ENCODE measurements at places on chromosomes 7 and 10.

DNA sequence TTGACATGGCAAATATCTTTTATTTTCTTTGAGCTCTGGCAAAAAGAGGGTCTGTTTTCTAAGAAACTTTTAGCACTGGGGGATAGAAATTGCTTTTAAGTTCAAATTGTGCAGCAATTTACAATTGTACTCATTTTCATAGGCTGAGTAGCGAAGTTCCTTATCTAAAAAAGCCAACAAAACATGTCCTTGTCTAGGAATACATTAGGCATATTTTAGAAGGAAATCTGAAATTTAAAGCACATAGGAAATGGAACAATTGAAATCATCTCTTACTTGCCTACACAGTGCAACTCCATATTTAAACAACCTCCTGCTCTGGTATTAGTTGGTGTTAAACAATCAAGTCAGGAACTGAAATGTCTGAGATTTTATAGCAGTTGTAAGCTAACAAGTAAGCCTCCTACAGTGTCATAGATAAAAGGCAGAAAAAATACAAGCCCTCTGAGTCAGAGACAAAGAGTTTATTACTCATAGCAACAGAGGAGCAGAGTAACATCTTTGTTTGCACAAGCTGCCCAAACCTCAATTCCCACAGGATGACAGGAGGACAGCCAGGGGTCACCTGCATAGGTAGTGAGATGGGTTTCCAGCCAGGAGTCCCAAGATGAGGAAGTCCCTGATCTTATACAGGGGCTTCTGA lies 280.2 kb upstream of the HGF start:
- no peak for DNase-seq

DNA sequence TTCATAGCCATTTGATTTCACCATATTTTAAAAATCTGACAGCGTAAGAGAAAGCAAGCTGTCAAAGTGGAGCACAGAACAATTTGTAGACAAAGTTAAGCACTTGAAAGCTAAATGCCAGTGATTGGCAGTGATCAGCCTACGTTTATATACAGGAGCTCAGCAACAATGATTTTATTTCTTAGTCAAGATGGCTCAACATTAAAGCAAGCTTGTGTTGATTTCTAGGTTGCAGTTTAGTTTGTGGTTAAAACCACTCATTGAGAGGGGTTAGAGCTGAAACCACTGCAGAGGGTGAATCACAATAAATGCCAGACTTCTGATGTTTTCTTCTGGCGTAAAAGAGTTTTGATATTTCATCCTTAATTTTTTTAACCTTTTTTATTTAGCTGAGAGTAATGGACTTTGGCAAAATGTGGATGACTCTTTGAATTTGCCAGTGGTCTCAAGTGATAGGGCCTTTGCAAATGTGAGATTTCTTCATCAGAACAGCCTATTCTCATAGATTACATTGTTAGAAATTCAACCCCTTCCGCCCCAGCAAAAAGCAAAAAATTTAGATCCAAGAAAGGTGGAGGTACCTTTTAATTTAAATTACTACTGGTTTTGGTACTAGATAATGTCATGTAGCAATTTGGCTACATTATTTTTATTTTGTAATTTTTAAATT lies 73.8 kb downstream of the SHOC2 start:
- no peak for DNase-seq

DNA sequence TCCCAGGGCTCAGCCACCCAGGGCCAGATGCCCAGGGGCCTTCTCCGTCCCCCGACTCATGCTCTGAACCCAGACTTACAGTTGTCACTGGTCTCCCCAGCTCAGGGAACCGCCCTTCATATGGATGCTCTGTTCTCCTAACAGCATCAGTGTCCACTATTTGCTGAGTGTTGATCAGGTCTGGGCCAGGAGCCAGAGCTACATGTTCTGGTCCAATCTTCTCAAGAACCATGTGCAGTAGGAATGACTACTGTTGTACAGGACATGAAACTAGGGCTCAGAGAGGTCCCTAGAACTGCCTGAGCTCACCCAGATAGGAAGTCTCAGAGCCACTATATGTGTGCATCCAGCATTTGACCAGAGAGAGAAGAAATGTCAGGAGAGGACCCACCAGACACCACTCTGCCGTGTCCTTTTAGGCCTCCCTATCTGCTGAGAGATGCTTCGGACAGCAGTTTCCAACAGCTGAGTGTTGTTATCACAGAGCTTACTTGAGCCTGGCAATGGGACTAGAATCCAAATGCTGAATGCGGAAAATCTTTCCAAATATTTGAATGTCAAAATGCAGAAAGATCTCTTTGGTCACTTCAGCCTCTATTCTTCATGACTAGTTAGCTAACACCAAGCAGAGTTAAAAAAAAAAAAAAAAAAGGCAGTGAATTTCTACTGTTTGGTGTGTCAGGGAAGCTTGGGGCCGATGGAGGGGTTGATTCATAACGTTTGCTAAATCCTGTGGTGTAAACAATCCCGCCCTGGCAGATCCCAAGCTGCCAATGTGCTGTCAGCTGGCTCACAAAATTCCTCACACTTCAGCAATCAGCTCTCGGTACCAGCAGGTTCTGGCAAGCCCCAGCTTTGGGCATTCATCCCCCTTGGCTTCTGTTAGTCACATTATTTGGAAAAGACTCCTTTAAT lies 246.1 kb downstream of the TNS3 start:
- DNase-seq = no peak

GRCh38 chr7:133183042-133183794 lies 69.7 kb upstream of the EXOC4 start:
- DNase-seq = no peak

GRCh38 chr10:116720241-116720643 lies 22.1 kb downstream of the HSPA12A start:
- no peak for DNase-seq

- DNase-seq = no peak
Measured at GRCh38 chr7:12945901-12946300, 258.5 kb downstream of the ARL4A start.

- no peak for DNase-seq
Measured at GRCh38 chr7:67878808-67879207, 882.2 kb downstream of the TYW1 start.

DNA sequence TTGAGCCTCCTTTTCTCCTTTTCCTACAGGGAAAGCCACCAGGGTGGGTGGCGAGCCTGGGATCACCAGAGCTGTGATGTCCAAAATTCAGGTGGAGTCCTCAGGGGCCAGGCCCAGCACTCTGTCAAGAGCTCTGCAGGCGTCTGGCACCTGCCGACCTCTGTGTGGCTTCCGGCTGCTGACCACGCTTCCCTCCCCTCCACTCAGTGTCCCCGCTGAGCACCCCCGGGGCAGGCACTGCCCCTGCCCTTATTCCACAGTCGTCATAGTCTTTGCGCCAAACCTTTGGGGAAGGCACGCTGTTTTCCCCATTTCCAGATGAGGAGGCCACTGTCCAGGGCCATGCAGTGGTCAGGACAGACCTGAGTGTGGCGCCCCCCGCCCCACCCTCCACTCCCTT lies 7.5 kb downstream of the MTG1 start:
- DNase-seq = no peak

DNA sequence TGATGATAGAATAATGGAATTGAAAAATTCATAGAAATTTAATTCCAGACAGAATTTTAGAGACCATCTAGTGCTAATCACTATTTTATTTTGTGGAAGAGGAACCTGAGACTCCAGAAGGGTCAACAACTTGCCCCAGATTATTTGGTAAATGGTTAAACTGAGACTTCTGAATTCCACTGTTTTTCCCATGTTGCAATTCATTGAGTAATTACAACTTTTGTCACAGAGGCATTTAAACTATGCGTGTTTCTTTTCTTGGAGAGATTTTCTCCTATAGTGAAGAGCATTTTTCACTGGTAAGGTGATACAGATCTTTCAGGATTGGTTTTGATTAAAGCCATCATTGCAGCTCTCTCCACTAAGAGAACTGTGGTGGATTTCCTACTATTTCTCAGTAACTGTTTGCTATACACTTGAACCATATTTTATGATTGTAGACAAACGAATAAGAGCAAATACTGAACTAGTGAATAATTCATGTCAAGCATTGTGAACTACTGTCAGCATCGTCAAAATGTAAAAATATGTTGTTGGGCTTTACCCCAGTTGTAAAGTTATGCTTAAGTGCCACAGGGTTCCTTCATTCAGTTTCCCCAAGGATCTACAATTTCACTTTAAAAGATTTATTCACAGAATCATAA lies 26.5 kb downstream of the LRGUK start:
- no peak for DNase-seq

DNA sequence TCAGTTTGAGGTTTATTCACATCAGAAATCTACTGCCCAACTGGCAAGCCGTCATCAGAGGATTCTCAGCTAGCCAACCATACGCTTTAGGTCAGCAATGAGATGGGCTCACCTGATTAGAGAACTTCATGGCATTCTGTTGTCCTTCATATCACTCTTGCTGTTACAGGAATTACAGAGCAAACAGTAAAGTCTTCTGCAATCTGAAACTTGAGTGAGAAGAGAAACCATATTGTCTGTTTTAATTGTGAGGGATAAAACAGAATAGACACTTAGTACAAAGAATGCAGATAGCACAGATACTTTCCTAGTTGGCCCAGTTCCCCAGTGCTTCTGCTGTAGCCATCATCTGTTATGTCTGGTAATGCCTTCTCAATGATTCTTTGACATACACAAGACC lies 366.6 kb downstream of the EXOC4 start:
- no peak for DNase-seq

- DNase-seq = no peak
Measured at GRCh38 chr10:2548071-2548470, 519.3 kb upstream of the PFKP start.

DNA sequence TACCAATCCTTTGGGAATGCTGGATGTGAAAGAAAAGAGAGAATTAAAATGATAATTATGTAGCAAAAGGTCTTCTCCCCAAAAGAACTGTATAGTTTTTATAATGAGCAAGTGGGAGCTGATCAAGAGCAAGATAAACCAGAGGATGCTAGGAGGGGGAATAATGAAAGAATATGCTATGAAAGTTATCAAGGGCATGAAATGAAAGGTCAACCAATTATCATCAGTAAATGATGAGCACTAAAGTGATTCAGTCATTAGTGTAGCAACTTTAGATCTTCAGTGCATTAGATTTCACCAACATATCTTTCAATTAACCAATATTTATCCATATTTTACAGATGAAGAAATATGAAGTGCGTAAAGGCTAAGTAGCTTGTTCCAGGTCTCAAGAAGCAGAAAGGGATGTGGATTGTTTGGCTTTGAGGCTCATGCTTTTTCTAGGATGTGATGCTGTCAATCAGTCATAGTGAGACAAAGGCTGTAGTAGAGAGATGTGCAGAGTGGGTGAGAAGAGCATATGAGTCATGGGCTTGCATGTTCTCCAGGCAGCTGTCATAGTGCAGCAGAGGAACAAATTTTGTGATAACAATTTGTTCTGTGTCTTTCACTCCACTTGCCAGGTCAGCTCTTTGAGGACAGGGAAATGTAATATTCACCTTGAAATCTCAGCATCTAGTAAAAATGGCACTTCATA lies 5.7 kb upstream of the OR2F2 start:
- no peak for DNase-seq

GRCh38 chr7:118606602-118607001 lies 382.1 kb downstream of the ANKRD7 start:
- no peak for DNase-seq

DNA sequence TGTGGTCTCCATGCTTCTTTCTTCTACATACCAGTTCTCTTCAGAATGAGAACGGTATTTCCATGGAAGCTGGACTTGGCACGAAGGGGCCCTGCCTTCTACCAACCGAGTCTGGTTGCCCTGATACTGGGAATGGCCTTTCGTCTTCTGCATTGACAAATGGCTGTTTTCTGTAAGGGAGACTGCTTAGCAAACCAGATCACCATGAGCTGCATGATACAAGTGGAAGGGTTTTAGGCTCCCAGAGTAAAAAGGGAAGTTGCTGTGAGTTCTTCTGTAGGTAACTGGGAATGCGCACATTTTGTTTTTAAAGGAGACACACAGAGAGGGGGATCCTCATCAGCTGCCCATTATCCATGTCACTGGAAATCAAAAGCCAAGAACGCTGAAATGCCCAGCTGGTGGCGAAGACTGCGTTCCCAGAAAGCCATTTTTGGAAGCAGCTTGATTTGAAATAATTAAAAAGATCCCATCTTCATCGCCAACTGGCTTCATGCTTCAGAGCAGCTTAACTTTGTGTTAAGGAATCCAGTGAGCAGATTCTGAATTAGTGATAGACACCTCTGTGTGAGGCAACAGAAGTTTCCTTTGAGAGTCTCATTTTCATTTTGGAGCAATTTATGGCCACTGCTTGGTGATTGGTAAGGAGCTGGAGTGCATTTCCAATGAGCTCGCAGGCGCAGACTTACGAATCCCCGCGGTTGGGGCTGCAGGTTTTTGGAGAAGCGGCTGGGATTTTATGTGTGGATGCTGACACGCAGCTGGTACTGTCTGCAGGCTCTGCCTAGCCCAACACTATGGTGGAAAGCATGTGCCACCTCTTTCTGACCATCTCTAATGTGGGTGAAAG lies 672.7 kb upstream of the FOXK1 start:
- no peak for DNase-seq

DNA sequence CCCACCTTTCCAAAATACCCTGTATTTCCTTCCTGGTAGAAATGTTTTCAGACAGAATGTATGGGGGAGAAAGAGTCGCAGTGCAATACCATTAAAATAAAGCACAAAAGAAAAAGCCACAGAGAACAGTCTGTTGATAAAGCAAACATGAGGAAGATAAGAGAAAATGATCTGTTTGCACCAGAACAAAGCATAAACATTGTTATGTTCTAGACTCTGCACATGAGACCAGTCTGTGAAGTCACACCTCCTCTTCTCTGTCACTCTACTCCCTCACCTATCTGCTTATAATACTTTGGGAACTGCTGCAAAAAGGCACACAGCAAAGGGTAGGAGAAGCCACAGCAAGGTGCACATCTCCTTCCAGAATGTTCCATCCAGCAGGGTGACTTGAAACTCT lies 67.2 kb upstream of the LRGUK start:
- no peak for DNase-seq

- DNase-seq = no peak
Measured at GRCh38 chr7:76051840-76052239, 3.9 kb downstream of the MDH2 start.

- DNase-seq = peak; percentile 35
Measured at GRCh38 chr10:21515361-21516241, 9.9 kb downstream of the SKIDA1 start.

GRCh38 chr10:14838582-14839304 lies 637 bp downstream of the HSPA14 start:
- DNase-seq = peak; percentile 56

GRCh38 chr7:35362341-35362740 lies 108.4 kb upstream of the TBX20 start:
- no peak for DNase-seq

- DNase-seq = no peak
Measured at GRCh38 chr10:27359792-27360355, 119.3 kb upstream of the ACBD5 start.

DNA sequence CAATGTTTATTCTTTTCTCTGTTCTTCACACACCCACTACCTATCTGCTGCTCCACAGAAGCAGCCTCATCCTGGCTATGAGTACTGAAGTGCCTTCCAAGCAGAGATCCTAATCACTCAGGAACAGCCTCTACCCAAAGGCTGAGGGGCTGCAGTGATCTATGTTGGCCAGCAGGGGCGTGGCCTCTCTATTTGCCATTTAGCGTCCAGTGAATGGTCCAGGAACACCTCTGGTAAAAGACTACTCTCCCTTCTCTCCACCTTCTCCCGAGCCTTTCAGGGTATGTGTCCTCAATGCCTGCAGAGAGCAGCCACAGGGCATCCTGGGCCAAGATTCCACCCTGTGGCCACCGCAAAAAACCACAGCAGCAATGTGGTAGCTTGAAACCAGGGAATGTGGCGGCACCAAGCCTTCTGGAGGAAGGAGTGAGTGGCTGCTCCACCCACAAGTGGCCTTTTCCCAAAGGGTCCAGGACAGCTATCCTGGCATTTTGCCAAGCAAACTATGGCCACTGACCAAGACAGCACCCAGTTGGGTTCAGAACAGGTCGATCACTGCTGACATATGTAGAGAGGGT lies 70.9 kb downstream of the SYPL1 start:
- DNase-seq = peak; percentile 69
